Activated CD4-positive, alpha-beta T cell treated with anti-CD3 and anti-CD28 coated beads, Interleukin-2, amount 10 ng/mL, durations not matched to agents 24 days and 14 days (primary cell): ENCODE measurements at places on chromosomes 2 and 18. TPM values are rescaled to one million over a fixed set of nuclear protein-coding genes. Genes with fewer than 3 reads are reported as not detected.

ANO7 gene
- 2.8 and 3.5 TPM in 2 replicates for total RNA-seq

GCG gene
- not detected in 2 replicates for total RNA-seq

FHOD3 gene
- not detected in 2 replicates for total RNA-seq

IL1F10 gene
- not detected in 2 replicates for total RNA-seq

TTR gene
- not detected in 2 replicates for total RNA-seq

PIGN gene
- 32.0 and 33.9 TPM in 2 replicates for total RNA-seq

BOK gene
- 0.17 and 0.77 TPM in 2 replicates for total RNA-seq

NT5C1B gene
- not detected in 2 replicates for total RNA-seq

DNA sequence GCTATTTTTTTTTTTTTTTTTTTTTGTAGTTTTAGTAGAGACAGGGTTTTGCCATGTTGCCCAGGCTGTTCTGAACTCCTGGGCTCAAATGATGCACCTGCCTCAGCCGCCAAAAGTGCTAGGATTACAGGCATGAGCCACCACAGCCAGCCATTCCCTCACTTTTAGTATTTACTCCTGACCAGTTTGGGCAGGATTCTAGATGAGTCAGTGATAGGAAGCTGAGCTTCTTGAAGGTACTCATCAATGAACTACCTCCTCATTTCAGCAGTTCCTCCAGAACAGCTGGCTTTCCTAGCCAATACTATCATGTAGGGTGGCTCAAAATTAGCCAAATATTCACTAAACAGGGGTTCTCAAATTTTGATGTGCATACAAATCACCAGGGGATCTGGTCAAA lies 57.2 kb downstream of the CYBRD1 start:
- H3K27ac ChIP-seq, result no peak overlapping the region
- H3K4me3 ChIP-seq, result no peak overlapping the region
- H3K27me3 ChIP-seq, result peaks cover 3% of the 10 kb centered on the region
- H3K4me1 ChIP-seq, result no peaks in the 10 kb centered on the region
- no peak for DNase-seq

DNA sequence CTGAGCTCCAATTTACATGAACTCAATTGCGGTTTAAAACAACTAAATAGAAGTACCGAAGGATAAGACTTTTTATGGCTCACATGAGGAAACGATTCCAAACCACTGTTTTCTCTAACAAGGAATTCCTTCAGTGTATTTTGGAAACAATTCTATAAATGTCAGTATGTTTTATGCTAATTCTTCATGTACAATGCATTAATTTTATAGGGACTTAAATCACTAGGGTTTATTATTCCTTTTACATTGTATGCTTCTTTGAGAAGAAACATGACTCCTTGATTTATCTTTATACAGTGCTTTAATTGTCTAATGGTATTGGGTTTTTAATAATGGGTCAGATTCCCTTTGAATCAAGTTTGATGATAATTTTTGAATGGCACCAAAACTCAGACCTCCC lies 566.8 kb downstream of the EPHA4 start:
- H3K36me3 ChIP-seq, result no peaks in the 10 kb centered on the region
- no peak for DNase-seq
- no peak overlapping the region for H3K4me3 ChIP-seq
- peaks cover 2% of the 10 kb centered on the region for H3K27me3 ChIP-seq
- H3K4me1 ChIP-seq, result no peaks in the 10 kb centered on the region
- no peak overlapping the region for H3K27ac ChIP-seq

DNA sequence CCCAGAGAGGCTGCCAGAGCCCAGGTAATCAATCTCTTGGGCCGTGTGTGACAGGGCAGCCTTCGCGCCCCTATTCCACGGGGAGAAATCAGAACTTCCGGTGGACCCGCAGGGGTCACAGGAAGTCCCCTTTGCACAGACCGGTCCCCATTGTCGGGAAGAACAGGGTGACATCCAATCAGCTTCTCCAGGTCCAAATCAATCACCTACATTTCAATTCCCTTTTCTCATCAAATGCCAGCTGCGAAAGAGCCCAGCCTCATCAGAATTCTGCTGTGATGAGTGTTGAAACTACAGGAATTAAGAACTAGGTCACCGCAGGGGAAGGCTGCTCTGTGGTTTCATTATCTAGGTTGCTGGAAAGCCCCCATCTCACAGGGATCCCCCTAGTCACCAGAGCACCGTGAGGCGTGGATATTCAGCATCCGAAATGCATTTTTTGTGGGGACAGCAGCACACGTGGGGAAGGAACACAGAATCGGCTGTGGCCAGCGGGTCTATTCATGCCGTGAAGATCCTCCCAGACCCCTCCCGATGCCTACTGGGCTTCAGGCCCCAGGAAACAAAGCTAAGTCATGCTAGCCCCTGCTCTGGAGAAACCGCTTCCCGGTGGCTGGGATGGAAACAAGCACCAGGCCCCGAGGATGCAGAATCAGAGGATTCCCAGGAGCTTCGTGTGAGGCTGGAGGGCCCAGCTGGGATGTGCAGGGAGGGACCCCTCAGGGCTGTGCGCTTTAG lies 193.7 kb upstream of the ID2 start:
- H3K27ac ChIP-seq, result peak overlapping the region; percentile 80
- DNase-seq, result peak; percentile 84
- H3K4me1 ChIP-seq, result peaks cover 48% of the 10 kb centered on the region
- no peaks in the 10 kb centered on the region for H3K27me3 ChIP-seq
- peak overlapping the region; percentile 68 for H3K4me3 ChIP-seq

DNA sequence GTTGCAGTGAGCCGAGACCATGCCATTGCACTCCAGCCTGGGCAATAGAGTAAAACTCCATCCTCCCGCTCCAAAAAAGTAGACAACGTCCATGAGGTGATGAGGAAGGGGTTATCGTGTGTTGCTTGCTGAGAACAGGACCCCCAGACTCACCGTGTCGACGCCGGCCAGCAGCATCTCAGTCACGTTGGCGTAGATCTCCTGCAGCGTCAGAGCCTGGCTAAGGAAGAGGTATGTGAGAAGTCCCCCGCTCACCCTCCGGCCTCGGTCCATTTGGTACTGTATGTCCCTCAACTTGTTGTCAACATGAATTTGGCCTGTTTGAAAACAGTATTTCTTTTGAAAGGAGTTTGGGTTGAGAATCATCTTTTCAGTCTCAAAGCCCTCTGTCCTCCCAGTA lies 20.9 kb downstream of the CYP27C1 start:
- no peaks in the 10 kb centered on the region for H3K27me3 ChIP-seq
- H3K4me3 ChIP-seq, result no peak overlapping the region
- no peak overlapping the region for H3K27ac ChIP-seq

DNA sequence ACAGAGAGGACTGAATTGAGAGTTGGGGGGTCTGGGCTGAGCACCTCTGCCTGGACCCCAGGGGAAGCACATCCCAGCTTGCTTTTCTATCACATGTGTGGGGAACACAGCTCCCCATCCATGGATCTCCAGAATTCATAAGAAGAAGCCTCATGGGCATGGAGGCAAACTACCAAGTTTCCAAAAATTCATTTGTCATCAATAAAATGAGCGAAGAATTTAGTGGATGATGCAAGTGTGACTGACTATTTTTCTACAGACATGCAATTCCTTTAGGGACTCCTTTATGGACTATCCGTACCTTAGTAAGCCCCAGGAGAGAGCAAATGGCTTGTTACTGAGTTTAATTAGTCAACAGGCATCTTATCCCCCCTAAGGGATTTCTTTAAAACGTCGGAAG lies 33.1 kb downstream of the ACKR3 start:
- no peak overlapping the region for H3K27ac ChIP-seq
- no peaks in the 10 kb centered on the region for H3K4me1 ChIP-seq
- H3K27me3 ChIP-seq, result peaks cover 7% of the 10 kb centered on the region

GRCh38 chr2:105732101-105732500 lies 12.6 kb upstream of the NCK2 start:
- H3K27me3 ChIP-seq, result no peaks in the 10 kb centered on the region
- DNase-seq, result no peak
- H3K4me3 ChIP-seq, result no peak overlapping the region
- H3K27ac ChIP-seq, result no peak overlapping the region
- no peaks in the 10 kb centered on the region for H3K36me3 ChIP-seq
- H3K4me1 ChIP-seq, result peaks cover 27% of the 10 kb centered on the region

DNA sequence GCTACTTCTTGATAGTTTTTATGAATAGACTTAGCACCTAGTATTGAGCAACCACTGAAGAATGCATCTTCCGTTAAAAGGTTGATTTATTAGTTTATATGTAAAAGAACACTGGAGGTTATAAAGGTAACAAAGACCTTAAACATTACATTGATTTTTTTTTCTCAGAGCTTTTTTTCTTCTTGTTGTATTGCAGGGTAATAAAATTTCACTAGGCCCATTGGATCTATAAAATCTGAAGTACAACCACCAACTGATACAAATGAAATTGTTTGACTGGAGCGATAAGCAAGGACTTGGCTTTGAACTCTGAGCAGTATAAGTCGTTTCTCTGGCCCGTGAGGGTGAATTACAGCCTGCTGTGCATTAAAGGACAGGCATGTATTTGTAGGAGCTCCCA lies 344.0 kb downstream of the LRRTM1 start:
- H3K4me1 ChIP-seq, result no peaks in the 10 kb centered on the region
- H3K36me3 ChIP-seq, result no peaks in the 10 kb centered on the region
- H3K27me3 ChIP-seq, result no peaks in the 10 kb centered on the region
- no peak overlapping the region for H3K27ac ChIP-seq

DNA sequence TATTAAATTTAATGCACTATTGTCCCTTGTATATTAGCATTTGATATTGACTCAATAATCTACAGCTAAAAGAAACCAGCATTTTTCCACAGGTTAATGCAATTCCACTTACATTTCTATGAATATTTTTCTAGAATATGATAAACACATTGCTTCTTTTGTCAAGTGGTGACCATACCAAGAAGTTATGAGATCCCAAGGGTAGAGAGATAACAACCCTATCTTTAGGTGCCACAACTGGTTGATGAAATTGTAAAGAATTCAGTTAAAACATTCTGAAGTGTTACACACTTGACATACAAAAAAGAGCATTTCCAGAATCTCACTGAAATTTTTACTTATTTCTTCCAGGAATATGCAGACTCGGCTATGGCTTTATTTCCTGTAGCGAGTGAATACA lies 56.0 kb downstream of the ABCG8 start:
- no peak overlapping the region for H3K27ac ChIP-seq
- peaks cover 72% of the 10 kb centered on the region for H3K36me3 ChIP-seq
- H3K4me1 ChIP-seq, result no peaks in the 10 kb centered on the region

GRCh38 chr18:21452796-21453510 lies 147.6 kb downstream of the ESCO1 start:
- peaks cover 20% of the 10 kb centered on the region for H3K27me3 ChIP-seq
- H3K4me1 ChIP-seq, result no peaks in the 10 kb centered on the region
- H3K4me3 ChIP-seq, result no peak overlapping the region
- no peaks in the 10 kb centered on the region for H3K36me3 ChIP-seq
- DNase-seq, result no peak
- no peak overlapping the region for H3K27ac ChIP-seq

DNA sequence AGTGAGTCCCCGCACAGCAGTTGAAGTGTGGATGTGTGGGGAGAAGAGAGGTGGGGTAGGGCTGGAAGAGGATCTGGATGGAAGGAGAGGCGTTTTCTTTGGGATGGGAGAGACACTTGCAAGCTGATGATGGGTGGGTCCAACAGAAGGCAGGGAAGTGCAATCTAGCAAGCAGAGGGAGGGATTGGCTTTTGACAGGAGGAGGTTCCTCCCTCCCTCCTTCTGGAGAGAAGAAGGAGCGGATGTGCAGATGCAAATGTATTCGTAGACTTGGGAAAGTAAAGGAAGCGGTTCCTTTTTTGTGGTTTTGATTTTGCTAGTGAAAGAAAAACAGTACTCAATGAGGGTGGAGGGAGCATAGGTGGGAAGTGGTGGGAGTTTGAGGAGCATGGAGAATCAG lies 48.9 kb downstream of the LAMA3 start:
- H3K27ac ChIP-seq, result no peak overlapping the region
- H3K36me3 ChIP-seq, result no peaks in the 10 kb centered on the region
- peaks cover 9% of the 10 kb centered on the region for H3K4me1 ChIP-seq
- H3K4me3 ChIP-seq, result peak overlapping the region; percentile 4
